ENCODE measurements at places on chromosomes 11 and 22.
A peak's percentile ranks its signal among the peaks of the same experiment; 100 is the strongest.

DNA sequence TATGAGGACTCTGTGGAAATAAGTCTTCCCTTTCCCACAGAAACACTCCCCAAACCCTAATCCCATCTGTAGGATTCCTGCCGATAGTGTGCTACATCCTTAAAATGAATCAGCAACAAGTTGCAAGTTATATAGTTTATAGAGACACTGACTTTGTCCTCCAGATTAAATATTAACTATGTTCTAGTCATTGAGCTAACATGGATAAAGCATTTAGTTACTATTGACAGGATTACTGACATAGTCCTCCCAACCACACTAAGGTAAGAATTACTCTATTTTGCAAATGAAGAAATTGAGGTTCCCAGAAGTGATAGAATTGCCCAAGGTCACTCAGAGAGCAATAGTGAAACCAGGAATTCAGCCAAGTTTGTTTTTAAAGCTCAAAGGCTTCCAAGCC lies 1.9 kb downstream of the OR52M1 start:
- DNase-seq, result no peak

- DNase-seq, result peak; percentile 70
Measured at GRCh38 chr11:111069066-111069465, 176.5 kb upstream of the POU2AF2 start.

- DNase-seq, result no peak
Measured at GRCh38 chr11:119726150-119726553, 2.8 kb downstream of the NECTIN1 start.

DNA sequence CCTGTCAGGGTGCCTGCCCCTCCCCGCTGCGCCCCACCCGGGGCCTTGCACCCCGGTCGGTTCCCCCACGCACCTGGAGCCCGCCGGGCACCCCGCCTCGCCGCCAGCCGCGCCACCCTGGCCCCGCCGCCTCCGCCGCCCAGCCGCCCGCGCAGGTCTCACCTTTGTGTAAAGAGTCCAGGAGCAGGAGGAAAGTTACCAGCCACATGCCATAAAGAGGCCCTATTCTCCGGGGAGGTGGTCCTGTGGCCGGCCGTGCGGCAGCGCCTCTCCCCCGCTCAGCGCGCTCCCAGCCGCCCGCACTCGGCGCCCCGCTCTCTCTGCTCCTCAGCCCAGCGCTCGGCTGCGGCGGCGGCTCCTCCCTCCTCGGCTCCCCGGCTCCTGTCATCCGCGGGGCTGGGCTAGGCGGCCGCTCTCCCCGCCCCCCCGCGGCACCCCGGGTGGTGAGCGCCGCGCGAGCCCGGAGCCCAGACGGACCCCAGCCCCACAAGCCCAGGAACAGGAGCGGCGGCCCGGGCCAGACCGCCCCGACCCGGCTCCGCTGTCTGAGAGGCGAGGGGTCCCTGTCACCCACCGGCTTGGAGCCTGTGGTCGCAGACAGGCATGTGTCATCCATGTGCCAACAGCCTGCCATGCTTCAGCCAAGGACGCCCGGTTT lies at the start of gene DSCAML1:
TSS of gene DSCAML1 (minus strand) at position 345 of the 658 bp plus-strand sequence. CDS start at position 208, 137 bp downstream.
- no peak for DNase-seq

GRCh38 chr22:39291523-39291922 lies 27.9 kb downstream of the RPL3 start:
- no peak for DNase-seq

GRCh38 chr11:91749251-91749650 lies 475.4 kb upstream of the FAT3 start:
- no peak for DNase-seq

DNA sequence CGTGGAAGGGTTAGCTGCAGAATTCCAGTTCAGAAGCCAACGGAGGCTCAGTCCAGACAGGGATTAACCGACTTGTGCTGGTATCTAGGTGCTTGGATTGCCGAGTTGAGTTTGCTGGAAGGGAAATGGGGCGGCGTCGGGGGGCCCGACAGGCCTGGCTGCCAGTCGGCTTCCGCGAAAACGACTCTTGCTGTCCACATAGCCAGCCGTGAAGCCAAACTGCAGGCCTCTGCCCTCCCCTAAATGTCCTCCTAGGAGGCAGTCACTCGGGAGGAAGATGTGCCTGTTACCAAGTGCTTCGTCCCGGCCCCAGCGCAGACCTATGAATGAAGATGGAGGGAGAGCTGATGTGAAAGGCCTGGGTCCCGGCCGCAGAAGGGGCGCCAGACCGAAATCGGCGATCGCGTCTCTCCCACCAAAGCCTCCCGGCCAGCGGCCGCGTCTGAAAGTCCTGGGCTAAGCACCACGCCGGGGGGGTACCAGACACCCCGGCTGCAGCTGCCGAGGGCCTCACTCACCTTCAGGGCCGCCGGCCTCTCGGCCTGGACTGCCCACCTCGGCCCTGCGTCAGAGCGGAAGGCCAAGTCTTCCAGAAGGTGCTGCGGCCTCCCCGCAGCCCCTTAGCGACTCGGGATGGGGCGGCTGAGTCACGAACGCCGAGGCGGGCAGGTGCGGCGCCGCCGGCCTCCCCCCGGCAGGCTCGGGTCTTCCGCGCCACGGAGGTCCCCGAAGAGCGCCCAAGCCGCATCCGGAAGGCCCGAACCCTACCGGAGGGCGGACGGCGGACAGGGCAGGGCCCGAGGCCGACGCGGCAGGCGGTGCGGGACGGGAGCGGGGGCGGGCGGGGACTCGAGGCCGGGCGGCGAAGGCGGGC lies 7.5 kb downstream of the DPAGT1 start:
- peak; percentile 21 for DNase-seq

GRCh38 chr22:39658367-39658766 lies 87.8 kb downstream of the CACNA1I start:
- DNase-seq, result no peak

- no peak for DNase-seq
Measured at GRCh38 chr11:111937844-111938243, 701 bp downstream of the DIXDC1 start.

DNA sequence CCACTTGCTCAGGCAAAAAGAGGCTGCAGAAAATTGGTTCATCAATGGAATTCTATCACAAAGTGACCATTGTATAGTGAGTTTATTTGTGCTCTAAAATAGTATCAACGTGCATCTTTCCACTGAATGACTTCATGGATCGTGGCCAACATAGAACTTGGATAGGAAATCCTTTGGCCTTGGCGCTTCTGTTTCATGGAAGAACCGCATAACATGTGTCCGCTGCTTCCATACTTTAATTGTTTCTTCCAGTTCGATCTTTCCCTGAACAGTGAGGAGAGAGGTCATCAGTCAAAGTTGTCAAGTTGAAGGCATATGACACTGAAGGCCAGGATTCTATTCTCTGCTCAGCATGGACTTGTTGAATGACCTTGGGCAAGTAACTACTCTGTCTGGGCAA lies 4.5 kb downstream of the NDUFA6 start:
- DNase-seq, result no peak

DNA sequence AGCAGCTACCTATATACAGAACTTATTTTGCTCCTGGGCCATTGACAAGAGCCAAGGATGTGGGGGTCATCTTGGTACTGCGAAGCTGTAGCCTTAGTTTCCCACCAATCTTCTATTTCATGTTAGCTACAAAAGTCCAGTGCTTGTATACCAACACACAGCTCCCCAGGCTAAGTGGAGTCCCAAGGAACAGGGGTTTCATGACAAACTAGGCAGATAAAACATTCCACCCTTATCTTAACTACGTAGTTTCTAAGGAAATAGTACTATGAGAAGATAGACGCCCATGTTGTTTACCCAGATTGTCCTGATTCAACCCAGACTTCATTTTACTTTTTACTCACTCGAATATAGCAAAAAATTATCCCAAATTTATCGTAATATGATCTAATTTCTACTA lies 218.5 kb downstream of the DYNC2H1 start:
- DNase-seq, result no peak

DNA sequence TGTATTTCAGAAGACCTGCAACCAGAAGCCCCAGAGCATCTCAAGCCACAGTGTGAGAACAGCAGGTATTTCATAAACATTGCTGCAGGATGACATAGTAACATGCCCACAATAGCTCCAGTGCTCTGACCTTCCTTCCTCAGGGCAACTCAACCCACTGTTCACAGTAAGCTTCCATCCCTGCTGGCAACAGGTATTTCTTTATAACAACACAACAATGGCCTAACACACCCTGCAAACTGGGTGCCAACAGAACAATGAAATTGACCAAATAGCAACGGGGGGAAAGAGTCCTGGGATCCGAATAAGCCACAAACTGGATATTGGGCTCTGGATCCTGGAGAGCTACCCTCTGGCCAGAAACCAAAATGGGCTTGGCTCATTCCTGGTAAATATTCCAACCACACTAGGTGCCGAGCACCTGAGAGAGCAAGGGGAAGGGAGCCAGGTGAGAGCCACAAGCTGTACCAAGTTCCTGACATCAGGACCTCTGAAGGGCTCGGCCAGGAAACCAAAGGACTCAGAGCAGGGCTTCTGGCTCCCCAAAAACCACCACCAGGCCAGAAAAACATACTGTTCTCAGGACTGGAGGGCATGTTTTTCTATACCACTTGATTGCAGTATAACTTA lies 99.5 kb downstream of the MICAL3 start:
- no peak for DNase-seq

DNA sequence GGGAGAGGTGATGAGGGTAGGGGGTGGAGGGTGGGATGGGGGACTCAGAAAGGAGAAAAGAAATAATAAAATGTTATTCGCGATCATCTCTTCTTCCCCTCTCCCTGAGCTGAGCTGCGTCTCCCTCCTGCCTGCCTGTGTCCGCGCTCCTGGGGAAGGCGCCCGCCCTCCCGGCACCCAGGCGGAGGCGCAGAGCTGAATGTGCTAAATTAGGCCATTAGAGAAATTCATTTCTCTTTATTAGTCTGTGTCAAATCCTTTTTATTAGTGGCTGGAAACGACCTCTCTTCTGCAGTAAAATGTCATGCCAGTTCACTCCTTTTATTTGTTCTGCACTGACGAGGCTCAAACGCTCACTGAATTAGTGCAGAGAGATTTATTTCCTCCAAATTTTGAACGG lies 116.1 kb downstream of the FEZ1 start:
- no peak for DNase-seq

- DNase-seq, result no peak
Measured at GRCh38 chr11:132640952-132641351, 891.3 kb downstream of the OPCML start.

DNA sequence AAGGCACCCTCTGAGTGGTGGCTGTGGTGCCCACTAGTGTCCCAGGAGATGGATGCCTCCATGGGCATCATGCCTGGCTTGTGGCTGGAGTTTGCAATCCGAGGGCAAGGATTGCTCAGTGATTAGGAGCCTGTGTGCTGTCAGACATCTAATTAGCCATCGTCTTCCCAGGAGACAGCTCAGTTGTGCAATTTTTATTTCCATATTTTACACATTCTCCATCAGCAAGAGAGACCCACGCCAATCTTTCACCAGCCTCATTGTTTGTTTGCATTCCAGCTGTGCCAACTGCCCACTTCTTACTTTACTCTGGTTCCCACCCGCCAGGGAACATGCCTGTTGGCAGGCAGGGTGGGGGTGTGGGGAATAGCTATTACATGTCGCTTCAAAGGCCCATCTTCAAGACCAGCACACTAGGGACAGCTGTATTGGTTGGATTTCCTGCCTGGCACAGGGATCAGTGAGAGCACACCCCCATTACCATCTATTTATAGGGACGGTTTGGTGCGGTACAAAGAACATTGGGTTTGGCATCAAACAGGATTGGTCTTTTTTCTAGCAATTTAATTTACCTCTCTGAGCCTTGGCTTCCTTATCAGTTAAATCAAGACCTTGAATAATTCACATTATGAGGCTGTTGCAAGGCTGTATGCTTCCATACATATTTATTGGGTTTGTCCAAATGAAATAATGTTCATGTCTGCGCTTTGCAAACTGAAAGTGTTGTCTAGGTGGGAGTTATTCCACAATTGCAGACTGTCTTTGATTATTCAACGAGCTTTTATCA lies 80.7 kb upstream of the NAV2 start:
- no peak for DNase-seq

DNA sequence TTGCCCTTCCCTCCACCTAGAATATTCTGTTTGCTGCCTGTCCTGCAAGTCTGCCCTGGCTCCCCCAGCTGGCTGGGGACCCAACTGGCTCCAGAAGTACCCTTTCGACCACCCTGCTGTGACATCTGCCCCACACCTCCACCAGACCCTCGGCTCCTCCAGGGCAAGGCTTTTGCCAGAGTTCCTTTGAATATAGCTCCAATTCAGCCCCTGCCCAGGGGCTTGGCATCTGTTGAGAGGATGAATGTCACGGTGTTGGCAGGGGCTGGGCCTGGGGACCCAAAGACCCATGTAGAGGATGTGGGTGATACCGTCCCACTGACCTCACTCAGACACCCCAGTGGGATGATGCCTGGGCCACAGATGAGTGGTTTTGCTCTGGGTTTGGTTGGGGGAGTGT lies 4.0 kb downstream of the NLRP6 start:
- no peak for DNase-seq

DNA sequence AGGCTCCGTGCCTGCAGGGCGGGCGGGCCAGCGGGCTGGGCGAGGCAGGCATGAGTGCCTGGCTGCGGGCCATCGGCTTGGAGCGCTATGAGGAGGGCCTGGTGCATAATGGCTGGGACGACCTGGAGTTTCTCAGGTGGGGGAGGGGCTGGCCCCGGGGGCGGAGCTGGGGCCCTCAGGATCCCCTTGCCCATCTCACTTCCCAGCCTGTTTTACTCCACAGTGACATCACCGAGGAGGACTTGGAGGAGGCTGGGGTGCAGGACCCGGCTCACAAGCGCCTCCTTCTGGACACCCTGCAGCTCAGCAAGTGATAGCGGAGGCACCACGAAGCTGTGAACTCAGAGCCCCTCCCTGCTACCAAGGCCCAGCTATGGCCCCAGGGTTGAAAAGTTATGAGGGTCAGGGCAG lies 5.9 kb downstream of the PHOX2A start:
- DNase-seq, result peak; percentile 64

DNA sequence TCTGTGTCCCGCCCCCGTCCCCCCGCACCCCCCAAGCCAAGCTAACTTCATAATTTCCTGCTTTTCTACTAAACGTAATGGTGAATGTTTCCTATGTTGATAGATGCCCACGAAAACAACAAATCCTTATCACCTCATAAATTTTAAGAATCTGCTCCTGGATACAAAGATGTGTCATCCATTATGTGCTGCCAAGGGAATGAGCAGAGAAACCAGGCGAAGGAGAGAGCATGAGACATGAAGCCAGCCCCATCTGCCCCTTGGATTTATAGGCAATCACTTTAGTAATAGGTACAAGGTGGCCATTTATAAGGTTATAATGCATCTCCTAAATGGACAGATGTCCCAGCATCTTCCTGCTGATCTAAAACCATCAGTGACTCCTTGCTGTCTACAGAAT lies 30.3 kb downstream of the LAYN start:
- no peak for DNase-seq

DNA sequence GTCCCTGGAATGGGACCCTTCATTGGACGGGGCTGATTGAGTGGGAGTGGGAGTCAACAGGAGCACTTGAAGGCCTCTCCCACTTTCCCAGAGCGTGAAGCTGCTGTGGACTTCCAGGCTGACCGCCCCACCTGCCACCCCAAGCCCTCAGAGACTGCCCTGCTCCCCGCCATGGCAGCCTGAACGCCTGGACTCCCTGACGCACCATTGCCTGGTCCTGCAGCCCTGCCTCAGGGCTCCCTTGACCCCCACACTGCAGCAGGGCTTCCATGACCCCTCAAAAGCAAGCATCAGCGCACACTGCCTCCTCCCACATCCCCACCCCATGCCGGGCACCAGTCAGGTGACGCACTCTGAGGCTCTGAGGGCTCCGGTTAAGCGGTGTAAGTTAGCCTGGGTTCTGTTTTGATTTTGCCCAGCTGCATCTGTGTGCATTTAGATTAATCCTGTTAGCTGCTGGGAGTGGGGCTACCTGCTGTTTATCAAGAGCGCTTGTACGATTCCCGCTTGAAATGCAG lies 39.4 kb downstream of the TRIM29 start:
- DNase-seq, result no peak

- DNase-seq, result no peak
Measured at GRCh38 chr11:26944866-26945664, 48.8 kb upstream of the FIBIN start.

GRCh38 chr11:75344186-75344585 lies 7.3 kb downstream of the ARRB1 start:
- peak; percentile 44 for DNase-seq

All from CD14-positive monocyte (primary cell).